ENCODE measurements at places on chromosomes 4 and X.

DNA sequence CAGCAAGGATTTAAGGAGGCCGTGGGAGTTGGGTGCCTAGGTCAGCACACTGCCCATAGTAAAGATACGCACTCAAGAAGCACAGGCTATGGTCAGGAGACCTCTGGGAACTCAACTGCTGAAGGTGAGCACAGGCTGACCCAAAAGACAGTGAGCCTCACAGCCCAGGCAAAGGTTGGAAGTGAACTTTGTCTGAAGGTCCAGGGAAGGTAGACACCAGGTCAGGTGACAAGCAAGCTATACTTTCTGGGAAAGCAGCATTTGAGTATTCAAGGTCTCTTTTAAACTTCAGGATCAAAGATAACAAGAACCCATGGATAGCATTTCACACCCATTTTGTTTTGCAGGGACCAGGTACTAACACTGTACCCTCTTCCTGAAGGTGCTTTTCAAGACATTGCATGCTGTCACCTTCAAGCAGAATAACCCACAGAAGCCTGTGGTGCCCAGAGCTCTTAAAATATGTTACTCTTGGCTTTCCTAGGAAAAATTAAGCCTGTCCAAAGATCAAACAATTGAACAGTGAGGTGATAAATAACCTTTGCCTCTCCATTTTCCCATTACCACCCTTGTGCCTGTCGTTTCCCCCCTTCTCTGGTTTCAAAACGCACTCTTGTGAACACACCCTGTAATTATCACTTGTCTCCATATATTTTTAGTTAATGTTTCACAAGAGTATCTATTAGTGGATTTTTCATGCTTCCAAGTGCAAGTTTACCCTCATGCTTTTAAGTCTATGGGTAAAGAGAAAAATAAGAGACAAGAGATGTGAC lies 3.4 kb upstream of the S100G start:
- DNase-seq = no peak

DNA sequence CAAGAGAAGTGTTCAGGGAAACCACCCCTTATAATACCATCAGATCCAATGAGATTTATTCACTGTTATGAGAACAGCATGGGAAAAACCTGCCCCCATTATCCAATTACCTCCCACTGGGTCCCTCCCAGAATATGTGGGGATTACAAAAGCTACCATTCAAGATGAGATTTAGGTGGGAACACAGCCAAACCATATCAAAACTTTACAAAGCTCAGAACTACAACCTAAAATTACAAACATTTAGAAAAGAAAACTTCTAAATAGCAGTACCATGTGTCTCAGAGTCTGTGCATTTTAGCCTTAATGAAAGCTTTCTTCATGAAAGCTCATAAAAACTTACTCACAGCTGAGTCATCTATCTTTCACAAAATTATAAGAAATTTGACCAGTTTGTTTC lies 1442.8 kb upstream of the PCDH7 start:
- DNase-seq = no peak

DNA sequence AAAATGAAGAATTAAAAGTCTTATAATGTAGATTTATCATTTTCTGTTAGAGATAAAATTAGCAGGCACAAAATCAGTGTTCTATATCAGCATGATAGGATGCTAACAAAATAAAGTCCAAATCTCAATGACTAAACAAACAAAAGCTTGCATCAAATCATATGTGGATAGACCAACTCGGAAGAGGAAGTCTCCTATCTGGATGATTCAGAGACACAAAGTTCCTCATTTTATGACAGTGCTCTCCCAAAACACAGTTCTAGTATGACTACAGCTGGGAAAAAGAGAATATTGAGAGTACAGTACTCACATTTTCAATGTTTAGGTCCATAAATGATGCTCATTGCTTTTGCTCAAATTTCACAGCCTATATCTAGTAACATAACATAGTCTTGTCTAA lies 376.1 kb upstream of the CTSO start:
- DNase-seq = no peak

DNA sequence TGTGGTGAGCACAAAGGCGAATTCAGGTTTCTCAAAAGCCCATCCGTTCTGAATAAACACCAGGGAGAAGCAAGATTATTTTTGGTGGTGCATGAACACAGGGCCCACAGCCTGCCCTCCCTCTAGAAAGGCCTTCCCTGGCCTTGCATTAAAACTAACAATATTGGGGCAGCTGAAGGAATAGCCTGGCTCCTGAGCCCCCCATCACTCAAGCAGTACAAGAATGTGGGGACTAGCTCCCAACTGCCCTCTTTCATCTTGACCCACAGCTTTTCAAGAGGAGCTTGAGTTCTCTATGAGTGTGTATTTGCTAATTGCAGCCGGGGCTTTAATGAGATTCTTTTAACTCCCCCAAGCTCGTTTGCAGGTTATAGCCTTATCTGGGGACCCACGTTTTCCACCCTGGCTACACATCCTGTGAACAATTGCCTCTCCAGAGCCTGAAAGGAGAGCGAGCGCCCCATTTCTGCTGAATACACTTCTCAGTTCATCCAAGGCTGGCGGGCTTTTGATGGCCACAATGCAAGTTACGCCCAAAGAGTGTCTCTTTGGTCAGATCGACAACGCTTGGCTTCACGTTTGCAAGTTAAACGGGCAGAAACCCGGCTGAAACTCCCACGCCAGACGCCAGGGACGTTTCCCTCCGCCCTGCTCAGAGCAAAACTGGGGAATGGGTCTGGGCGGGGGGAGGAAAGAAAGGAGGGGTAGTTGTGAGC lies 4.7 kb upstream of the GSX2 start:
- DNase-seq = no peak
